Glutamatergic neuron (in vitro differentiated cells): ENCODE measurements at places on chromosomes 2 and 18. TPM values are rescaled to one million over a fixed set of nuclear protein-coding genes. Genes with fewer than 3 reads are reported as not detected.

IL36A gene
- not detected for total RNA-seq

DNAH6 gene
- total RNA-seq = 0.86 TPM

LRRC30 gene
- not detected for total RNA-seq

ASPRV1 gene
- 2.5 TPM for total RNA-seq

RGPD4 gene
- 0.12 TPM for total RNA-seq

- no peaks in the 10 kb centered on the region for H3K4me1 ChIP-seq
- no peaks in the 10 kb centered on the region for H3K36me3 ChIP-seq
- DNase-seq = no peak
- H3K27ac ChIP-seq = no peak overlapping the region
- H3K27me3 ChIP-seq = no peaks in the 10 kb centered on the region
Measured at GRCh38 chr18:7904529-7904928, 337.4 kb downstream of the PTPRM start.

GRCh38 chr18:48413342-48413741 is 4.2 kb upstream of the ZBTB7C start:
- peaks cover 6% of the 10 kb centered on the region for H3K4me1 ChIP-seq
- H3K27me3 ChIP-seq = peaks cover 11% of the 10 kb centered on the region
- no peak for DNase-seq
- no peak overlapping the region for H3K27ac ChIP-seq
- H3K36me3 ChIP-seq = peaks cover 6% of the 10 kb centered on the region

DNA sequence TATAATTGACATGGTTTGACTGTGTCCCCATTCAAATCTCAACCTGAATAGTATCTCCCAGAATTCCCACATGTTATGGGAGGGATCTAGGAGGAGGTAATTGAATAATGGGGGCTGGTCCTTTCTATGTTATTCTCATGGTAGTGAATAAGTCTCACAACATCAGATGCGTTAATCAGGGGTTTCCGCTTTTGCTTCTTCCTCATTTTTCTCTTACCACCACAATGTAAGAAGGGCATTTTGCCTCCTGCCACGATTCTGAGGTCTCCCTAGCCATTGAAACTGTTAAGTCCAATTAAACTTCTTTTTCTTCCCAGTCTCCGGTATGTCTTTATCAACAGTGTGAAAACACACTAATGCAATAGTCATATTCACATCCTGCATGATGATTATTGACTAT is 1073.3 kb upstream of the CDH2 start:
- H3K4me3 ChIP-seq = no peak overlapping the region
- DNase-seq = no peak
- no peak overlapping the region for H3K27ac ChIP-seq
- peaks cover 9% of the 10 kb centered on the region for H3K4me1 ChIP-seq

- no peak for DNase-seq
- no peak overlapping the region for H3K27ac ChIP-seq
- H3K4me3 ChIP-seq = no peak overlapping the region
- H3K36me3 ChIP-seq = no peaks in the 10 kb centered on the region
- H3K27me3 ChIP-seq = peaks cover 2% of the 10 kb centered on the region
Measured at GRCh38 chr2:223611061-223611460, 8.9 kb upstream of the SCG2 start.

DNA sequence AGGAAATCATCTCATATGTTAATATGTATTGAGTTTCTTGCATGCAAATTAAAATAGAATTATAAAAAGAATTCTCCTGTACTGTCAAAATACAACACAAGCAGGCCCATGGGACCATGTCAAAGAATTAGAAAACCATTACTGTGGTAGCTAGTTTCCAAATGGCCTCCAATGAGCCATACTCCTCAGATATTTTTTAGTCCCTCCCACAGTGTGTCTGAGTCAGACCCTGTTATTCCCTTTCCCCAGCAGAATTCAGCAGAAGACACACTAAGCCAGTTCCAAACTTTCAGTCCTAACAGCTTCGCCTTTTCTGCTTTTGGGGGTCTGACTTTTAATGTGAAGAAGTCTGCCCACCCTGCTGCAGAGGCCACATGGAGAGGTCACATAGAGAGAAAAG is 86.7 kb downstream of the FIGN start:
- H3K4me1 ChIP-seq = peaks cover 12% of the 10 kb centered on the region
- H3K27me3 ChIP-seq = no peaks in the 10 kb centered on the region
- H3K36me3 ChIP-seq = no peaks in the 10 kb centered on the region
- no peak overlapping the region for H3K4me3 ChIP-seq
- DNase-seq = no peak

DNA sequence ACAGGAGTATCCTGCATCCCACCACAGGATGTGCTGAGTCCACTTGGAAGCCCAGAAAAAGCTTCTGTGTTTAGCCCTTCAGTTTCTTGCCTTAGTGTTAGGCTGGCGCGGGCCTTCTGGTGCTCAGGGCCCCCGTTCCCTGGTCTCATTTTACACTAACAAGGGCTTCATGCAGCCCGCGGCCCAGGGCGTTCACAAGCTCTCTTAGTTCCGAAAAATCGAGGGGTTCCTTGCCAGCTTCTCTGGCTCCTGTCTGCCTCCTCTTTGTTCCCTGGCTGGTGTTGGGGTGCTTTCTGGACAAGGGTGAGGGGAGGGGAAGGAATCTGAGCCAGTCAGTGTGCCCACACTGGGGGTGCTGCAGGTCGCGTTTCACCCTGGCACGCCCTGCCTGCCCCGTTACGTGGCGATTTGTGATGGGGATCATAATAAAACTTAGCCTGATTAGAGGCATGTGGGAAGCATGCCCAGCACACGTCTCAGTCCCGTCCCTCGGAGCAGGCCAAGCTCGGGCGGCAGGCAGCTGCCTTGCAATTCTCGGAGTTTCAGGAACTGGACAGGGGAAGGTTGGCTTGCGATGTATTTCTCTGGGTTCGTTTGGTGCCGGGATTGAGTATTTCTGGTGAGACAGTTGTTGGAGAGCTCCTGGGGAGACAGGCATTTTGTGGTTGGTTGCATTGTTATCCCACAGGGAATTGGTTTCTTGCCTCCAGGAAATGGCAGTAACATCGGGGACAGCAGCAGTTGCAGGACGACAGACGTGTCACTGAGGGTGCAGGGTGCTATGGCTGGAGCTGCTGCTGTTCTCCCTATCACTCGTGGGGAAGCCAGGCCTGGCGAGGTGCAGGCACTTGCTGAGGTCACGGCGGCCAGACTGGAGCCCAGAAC is 22.9 kb downstream of the SH3BP4 start:
- H3K4me1 ChIP-seq = peaks cover 33% of the 10 kb centered on the region
- H3K27ac ChIP-seq = peak overlapping the region; percentile 42
- H3K4me3 ChIP-seq = peak overlapping the region; percentile 35

DNA sequence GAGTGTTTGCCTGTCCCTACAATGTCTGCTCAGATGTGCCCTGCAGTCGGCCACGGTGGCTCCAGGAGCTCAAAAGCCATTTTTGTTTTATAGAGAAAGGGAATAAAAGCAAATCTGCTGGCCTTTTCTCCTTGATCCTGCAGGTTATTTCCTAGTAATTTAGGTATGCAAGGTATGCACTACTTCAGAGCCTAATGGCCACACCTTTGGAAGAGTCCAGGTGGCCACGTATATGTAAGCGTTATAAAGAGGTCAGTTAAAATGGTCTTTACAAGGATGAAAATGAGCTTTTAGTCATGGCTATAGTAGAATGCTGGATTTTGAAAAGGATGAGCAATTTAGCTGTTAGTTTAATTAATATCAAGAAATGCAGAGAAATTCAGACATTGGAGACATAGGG is 81.7 kb downstream of the ARHGEF33 start:
- no peaks in the 10 kb centered on the region for H3K36me3 ChIP-seq
- no peak for DNase-seq
- H3K27ac ChIP-seq = no peak overlapping the region
- no peak overlapping the region for H3K4me3 ChIP-seq

DNA sequence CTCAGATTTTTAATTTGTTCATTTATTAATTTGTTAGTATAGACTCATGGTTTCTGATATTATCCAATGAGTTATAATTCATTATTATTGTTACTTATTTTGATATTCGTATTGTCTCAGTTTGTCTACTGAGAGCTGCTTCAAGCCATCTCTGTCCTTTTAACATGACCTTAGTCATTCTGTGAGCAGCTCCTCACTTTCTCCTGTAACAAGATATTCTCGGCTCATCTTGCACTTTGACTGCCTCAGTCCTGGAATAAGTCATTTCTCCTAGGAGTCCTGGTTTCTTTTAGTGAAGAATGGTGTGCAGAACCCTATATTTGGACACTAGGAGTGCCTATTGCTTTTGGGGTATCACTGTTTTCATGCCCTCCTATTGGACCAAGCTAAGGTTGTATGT is 13.2 kb downstream of the ASB1 start:
- H3K27me3 ChIP-seq = peaks cover 2% of the 10 kb centered on the region
- H3K4me1 ChIP-seq = peaks cover 11% of the 10 kb centered on the region
- H3K36me3 ChIP-seq = no peaks in the 10 kb centered on the region
- no peak for DNase-seq
- H3K27ac ChIP-seq = no peak overlapping the region

DNA sequence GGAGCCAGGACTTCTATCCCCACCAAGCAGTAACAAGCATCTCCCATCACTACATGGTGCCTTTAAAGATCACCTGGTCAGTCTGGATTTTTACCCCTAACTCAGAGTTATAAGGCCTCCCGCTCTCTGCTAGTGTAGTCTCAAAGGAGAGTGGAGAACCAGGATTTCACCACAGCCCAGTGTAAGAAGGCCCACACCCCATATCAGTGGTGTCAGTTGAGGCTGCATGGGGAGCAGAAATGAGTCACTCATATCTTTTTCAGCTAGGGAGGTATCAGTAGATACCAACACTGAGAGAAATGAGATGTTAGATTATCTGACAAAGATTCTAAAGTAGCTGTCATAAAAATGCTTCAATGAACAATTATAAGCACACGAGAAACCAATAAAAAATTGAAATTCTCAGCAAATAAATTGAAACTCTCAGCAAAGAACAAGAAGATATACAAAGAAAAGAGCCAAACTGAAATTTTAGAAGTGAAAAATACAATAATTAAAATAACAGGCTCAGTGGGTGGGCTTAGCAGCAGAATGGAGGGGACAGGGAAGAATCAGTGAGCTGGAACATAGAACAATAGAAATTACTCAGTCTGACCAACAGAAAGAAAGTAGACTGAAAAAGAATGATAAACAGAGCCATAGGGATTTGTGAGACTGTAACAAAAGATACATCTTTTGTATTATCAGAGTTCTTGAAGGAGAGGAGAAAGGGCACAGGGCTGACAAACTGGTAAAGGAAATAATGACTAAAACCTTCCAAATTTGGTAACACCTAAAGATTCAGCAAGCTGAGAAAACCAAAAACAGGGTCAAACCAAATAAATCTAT is 257.7 kb downstream of the ANAPC1 start:
- H3K4me1 ChIP-seq = no peaks in the 10 kb centered on the region
- H3K27ac ChIP-seq = no peak overlapping the region
- H3K36me3 ChIP-seq = peaks cover 23% of the 10 kb centered on the region
- no peak overlapping the region for H3K4me3 ChIP-seq
- no peaks in the 10 kb centered on the region for H3K27me3 ChIP-seq

DNA sequence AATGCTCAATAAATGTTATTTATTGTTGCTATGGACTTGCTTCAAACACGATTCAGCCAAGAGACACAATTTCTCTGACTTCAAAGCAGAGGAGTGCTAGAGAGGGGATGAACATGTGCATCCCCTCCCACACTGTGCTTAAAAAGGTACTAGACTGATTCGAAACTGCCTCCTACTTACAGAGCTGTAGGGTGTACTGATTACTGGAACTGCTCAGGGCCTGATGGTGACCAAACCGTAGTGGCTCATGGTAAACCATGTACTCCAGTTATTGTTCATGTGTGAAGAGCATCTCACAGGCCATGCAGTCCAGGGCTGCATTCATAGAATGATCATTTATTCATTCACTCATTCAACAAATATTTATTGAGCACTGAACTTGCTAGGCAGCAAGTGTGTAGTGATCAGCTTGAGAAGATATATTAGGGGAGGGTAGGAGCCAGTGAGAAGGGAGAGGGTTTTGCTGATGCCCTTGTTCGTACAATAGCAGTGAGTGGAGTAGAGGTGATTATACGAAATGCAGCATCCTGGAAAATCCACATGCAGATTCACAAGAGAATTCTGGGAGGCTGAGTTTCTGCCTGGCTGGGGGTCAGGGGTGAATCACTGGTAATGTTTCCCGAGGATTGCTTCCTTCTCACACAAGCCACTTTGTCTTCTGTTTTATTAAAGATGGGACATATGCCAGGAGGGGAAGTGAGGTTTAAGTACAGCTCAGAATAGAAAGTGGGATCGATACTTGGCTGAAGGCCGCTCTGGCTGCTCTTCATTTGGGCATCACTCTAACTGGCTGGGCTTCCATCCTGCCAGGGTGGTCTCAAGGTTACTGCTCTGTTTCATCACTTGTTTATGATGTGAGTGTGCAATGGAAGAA is 245.4 kb downstream of the RAD51AP2 start:
- H3K27me3 ChIP-seq = peaks cover 1% of the 10 kb centered on the region
- no peaks in the 10 kb centered on the region for H3K36me3 ChIP-seq
- H3K4me1 ChIP-seq = no peaks in the 10 kb centered on the region
- DNase-seq = no peak
- H3K27ac ChIP-seq = no peak overlapping the region

DNA sequence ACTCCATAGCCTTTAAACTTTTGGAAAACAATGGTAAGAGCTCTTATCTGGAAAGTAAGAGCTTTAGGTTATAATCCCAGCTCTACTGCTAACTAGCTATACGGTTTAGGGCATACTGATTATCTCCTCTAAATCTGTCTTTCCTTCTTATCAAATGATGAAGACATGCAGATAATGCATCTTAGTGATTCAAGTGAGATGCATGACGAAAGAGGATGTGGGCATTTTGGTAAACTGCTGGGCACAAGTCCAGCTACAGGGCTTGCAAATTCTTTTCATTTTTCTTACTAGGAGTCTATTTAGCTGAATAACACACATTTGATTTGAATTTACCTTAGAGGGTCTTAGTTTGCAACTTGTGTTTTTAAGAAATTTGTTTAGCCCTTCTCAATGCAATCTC is 1604.8 kb upstream of the ZEB2 start:
- H3K27ac ChIP-seq = no peak overlapping the region
- no peaks in the 10 kb centered on the region for H3K27me3 ChIP-seq
- DNase-seq = no peak
- no peak overlapping the region for H3K4me3 ChIP-seq

GRCh38 chr18:40346146-40346545 is 1608.9 kb upstream of the PIK3C3 start:
- H3K36me3 ChIP-seq = no peaks in the 10 kb centered on the region
- H3K4me1 ChIP-seq = no peaks in the 10 kb centered on the region
- H3K27ac ChIP-seq = no peak overlapping the region

- no peak for DNase-seq
- H3K4me1 ChIP-seq = no peaks in the 10 kb centered on the region
- no peak overlapping the region for H3K27ac ChIP-seq
- peaks cover 4% of the 10 kb centered on the region for H3K36me3 ChIP-seq
Measured at GRCh38 chr18:70142001-70142400, 63.5 kb downstream of the RTTN start.

GRCh38 chr2:24365826-24366225 is 5.5 kb upstream of the ITSN2 start:
- H3K27me3 ChIP-seq = peaks cover 5% of the 10 kb centered on the region
- H3K4me3 ChIP-seq = no peak overlapping the region
- no peak for DNase-seq

DNA sequence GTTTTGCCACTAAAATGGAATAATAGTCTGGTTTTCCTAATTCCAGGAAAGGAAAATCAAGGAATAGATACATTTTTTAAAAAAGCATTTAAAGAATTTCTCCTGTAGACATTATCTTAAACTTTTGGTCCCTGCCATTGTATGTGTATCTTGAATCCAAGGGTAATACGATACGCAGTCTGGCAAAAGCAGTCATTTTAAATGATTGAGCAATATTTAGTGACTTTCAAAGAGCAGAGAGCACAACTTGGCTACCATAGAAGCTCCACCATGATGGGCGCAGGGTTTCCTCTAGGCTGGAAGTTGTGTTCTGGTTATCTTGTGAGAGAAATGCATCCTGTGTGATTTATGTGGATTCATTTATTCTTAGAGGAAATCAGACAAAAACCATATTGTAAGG is 92.9 kb downstream of the NEDD4L start:
- no peak overlapping the region for H3K27ac ChIP-seq
- H3K36me3 ChIP-seq = no peaks in the 10 kb centered on the region
- DNase-seq = no peak
- H3K4me3 ChIP-seq = no peak overlapping the region
- H3K27me3 ChIP-seq = peaks cover 2% of the 10 kb centered on the region
- H3K4me1 ChIP-seq = peaks cover 25% of the 10 kb centered on the region
